HT-29 (cell line): ENCODE measurements at places on chromosomes 7 and 10. TPM values are rescaled to one million over a fixed set of nuclear protein-coding genes. Genes with fewer than 3 reads are reported as not detected.

Gene EPHB6
- total RNA-seq, result 35.9 and 45.9 TPM in 2 replicates

Gene CFTR
- total RNA-seq, result 34.2 and 39.9 TPM in 2 replicates

Gene CCDC136
- total RNA-seq, result not detected in 2 replicates

Gene GNGT1
- total RNA-seq, result not detected in 2 replicates

Gene ZNF783
- 20.6 and 22.9 TPM in 2 replicates for total RNA-seq

Gene KCNMA1
- 0.08 TPM in 1 of 2 replicates, not detected in the other for total RNA-seq

Gene C7orf57
- total RNA-seq, result not detected in 2 replicates

Gene NUTM2A
- total RNA-seq, result 0.21 TPM in 1 of 2 replicates, not detected in the other

Gene CHN2
- 4.3 and 7.2 TPM in 2 replicates for total RNA-seq

DNA sequence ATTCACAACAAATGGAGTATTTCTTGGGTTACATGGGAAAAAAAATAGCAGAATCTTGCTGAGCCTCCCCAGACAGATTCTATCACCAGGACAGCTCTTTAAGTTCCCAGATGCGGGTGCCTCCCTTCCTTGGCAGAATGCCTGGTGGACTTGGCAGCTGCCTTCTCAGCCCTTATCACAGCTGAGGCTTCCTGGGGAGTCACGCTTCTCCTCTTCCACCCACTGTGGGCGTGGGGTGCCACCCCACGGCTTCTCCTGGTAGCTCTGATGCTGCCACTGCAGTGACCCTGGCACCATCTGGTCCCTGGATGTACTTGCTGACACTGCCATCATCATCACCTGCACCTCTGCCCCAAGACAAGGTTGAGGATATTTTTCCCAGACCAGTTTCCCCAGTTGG lies 16.2 kb upstream of the NME8 start:
- peak; percentile 7 for DNase-seq

DNA sequence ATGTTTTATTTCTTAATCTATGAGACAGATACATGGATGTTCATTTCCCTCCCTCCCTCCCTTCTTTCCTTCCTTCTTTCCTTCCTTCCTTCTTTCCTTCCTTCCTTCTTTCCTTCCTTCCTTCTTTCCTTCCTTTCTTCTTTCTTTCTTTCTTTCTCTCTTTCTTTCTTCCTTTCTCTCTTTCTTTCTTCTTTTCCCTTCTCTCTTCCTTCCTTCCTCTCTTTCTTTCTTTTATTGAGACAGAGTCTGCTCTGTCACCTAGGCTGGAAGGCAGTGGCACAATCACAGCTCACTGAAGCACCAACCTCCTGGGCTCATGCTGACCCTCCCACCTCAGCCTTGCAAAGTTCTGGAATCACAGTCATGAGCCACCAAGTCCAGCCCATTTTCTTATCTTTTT lies 5.5 kb upstream of the PRRT4 start:
- DNase-seq, result no peak

GRCh38 chr7:128189231-128189930 lies 51.7 kb upstream of the LEP start:
- no peak for DNase-seq

DNA sequence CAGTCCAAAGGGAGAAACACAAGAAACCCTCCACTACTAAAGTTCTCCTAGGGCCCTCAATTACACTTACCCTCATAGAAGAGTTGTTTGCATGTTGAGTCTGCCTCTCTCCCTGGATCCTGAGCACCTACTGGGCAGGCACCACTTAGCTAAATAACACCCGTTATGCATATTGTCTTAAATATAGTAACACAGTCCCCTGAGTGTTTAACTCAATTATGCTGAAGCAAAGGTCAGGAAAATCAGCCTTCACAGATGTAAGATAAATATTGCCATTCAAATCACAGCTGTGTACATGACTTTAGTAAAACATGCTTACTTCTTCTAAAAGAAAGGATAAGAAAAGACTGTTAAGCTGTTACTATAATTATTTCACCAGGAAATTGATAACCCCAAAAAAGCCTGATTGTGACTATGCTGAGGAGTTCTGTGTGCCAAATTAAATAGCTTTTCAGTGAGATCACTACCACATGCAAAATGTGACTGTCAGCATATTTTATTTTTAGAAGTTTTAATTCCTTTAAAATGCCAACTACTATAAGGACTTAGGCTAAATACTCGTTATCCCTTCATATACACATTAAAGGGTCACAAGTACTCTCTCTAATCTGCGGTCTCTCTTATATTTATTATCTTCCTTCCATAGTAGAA lies 733.9 kb upstream of the PHF14 start:
- DNase-seq, result no peak

DNA sequence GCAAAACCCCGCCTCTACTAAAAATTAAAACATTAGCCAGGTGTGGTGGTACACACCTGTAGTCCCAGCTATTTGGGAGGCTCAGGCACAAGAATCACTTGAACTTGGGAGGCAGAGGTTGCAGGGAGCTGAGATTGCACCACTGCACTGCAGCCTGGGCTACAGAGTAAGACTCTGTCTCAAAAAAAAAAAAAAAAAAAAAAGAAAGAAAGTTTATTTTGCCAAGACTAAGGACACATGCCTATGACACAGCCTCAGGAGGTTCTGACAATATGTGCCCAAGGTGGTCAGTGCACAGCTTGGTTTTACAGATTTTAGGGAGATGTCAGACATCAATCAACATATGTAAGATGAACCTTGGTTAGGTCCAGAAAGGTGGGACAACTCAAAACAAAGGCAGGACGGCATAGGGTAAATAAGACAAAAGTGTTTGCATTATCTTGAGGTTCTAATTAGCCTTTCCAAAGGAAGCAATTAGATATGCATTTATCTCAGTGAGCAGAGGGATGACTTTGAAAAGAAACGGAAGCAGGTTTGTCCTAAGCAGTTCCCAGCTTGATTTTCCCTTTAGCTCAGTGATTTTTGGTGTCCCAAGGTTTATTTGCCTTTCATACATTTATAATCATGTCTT lies 20.7 kb upstream of the OTUD1 start:
- DNase-seq, result no peak

GRCh38 chr10:85926986-85927385 lies 439.6 kb downstream of the GRID1 start:
- no peak for DNase-seq

DNA sequence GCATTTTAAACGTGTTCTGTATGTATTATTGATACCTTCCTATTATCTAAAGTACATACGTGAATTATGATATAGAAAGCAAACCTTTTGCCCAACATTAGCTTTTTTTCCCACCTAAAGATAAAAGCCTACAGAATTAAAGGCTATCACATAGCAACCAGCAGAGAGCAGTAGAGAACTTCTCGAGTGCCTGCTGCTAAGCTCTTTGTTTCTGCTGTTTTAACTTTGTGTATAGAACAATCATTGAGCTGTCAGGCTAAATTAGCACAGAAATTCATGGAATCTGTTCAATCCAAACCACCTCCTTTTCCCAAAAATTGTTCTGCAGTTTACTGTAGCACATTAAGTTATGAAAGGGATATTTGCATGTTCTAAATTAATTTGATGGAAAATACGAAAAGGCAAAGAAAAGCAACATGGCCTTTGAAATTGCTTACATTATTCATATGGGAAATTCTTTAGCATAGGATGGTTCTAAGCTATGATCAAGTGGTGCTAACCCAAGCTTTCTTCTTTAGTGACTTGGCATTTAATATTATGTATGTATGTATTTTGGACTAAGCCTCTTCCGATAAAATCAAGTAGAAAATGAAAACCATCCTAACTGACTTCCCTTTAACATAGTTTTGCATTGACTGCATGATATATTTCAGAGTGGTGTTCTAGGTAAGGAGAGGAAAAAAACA lies 1288.5 kb downstream of the GATA3 start:
- peak; percentile 54 for DNase-seq

GRCh38 chr7:6071406-6071805 lies 40.2 kb downstream of the ANKRD61 start:
- no peak for DNase-seq

DNA sequence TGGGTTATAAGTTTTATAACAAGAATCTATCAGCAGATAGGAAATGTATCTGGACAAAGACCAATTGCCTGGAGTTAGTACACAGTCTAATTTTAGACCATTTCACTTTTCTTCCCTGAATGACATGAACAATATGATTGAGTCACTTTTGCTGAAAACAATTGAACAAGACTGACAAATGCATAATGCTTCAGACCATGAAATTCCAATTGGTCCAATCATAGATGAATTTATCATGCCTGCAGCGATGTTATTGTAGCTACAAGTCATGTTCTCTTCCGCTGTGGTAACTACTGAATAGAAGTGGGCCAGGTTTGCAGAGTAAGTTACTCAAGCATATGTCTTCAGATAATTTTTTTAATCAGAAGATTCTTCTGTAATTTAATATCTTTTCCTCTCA lies 73.4 kb downstream of the VSTM2A start:
- no peak for DNase-seq

- DNase-seq, result no peak
These were observed 131.1 kb downstream of the LRRC4 start for GRCh38 chr7:127900141-127900540.

DNA sequence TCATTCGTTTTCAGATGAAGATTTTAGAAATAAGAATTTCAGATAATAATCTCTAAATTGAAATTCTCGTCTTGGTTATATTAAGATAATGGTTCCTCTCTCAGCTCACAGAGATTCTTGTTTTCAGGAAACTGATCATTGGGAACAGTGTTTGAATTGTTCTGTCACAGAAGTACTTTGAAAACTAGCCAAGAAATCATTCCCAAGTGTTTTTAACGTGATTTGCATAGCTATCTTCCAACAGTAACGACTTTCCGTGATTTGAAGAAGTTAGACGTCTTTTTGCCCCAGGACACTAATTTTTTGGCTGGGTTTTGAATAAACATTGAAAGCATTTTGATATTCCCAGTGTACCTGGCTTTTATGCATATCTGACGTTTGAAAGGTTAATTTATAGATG lies 116.0 kb downstream of the CDCA7L start:
- DNase-seq, result no peak

GRCh38 chr7:101990811-101991418 lies 173.5 kb downstream of the CUX1 start:
- no peak for DNase-seq

GRCh38 chr7:138363721-138364120 lies 96.3 kb upstream of the TRIM24 start:
- no peak for DNase-seq

DNA sequence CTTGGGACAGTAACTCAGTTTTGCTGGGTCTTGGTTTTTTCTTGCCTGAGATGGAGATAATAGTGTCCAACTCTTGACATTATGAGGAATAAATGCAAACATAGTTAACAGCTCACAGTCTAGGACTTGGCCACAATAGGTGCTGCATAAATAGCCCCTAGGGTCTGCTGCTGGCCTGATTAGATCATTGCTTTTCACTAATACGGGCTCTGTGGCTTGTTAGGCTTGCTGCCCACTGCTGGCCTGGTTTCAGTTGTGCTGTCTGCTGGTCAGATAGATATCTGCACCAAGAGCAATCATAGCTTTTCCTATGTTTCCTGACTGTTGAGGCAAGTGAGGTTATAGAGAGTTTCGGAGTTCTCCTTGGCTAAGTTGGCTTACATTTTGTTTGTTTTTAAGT lies 246.1 kb downstream of the DNAJB9 start:
- no peak for DNase-seq

GRCh38 chr7:98930464-98930863 lies 52.1 kb downstream of the TRRAP start:
- no peak for DNase-seq

- no peak for DNase-seq
These were observed 285.7 kb downstream of the CRPPA start for GRCh38 chr7:16135658-16136057.

DNA sequence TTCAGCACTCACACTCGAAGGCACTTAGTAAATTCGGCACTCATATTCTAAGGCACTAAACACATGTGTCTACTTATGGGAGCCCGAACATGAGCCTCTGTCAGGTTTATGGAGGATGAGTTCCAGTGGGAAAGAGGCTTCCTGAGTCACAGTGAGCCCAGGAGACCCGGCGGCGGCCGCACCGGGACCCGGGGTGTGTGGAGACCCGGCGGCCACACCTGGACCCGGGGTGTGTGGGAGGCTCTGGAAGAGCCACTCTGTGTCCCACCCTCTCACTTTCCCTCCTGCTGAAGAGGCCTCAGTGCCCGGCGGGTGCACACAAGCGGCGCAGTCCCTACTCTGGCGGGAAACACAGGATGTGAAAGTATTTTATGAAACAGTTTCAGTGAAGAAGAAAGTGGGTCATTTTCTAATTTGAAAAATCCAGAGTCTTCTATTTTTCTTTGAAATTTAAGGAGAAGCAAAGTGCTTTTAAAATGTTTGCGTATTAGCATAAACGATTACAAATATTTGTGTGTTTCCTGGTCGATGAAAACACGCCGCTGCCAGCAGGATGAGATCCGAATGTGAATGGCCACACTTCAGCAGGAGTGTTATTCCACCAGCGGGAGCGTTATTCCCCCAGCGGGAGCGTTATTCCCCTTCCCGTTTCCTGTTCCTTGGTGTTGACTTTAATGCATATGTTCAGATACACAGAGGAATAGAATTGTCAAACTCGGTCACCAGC lies 625.1 kb downstream of the DNAJB6 start:
- DNase-seq, result no peak

- DNase-seq, result no peak
These were observed 596.4 kb upstream of the GHITM start for GRCh38 chr10:83542774-83543411.

DNA sequence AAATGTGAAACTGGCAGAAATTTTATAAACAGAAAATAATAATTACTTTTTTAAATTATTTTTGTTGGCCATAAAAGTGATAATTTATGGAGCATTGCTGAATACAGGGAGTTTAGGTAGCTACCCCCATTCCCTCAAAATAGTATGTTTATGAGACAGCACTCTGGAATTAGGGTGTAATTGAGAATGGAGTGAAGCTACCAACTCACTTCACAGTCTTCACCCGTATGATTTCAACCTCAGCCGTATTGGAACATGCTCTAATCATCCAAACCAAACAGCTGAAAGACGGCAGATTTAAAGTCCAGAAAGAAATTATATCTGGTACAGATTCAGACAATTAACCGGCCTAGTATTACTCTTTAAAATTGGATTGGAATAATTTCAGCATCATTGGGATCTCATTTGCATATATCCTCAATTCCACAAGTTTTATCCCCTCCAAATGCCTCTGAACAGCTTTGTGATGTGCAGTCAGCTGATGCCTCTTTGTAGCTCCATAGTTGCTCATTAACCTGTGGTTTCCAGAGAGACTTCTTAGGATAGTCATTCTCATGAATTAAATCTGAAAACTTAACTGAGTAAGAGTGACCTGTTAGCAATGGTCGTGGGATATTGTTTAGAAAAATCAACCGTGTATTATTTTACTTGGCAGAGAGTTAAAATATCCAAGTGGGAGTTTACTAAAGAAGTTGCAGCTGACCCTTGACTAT lies 59.1 kb upstream of the GJD4 start:
- no peak for DNase-seq

- no peak for DNase-seq
These were observed 34.9 kb downstream of the BAIAP2L1 start for GRCh38 chr7:98365863-98366561.

DNA sequence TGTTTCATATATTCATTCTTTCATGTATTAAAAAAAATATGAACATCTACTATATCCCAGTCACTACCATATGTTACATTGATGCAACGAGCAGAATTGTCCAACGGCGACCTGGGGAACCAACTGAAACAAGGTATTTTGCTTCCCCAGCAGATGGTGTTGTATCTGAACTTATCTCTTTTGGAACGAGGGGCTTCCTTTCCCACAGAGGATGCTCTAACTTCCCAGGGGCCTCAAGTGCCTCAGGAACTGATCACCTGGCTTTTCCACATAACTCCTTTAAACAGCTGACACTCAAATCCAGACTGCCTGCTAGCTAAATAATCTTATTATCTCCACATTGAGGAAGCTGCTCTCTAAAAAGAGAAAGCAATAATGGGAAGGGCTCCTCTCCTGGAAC lies 259.3 kb downstream of the HTR7 start:
- no peak for DNase-seq
